A172 (cell line): ENCODE measurements at places on chromosomes 5 and 9.

- no peak for DNase-seq
Measured at GRCh38 chr5:1419476-1420210, 25.6 kb downstream of the SLC6A3 start.

DNA sequence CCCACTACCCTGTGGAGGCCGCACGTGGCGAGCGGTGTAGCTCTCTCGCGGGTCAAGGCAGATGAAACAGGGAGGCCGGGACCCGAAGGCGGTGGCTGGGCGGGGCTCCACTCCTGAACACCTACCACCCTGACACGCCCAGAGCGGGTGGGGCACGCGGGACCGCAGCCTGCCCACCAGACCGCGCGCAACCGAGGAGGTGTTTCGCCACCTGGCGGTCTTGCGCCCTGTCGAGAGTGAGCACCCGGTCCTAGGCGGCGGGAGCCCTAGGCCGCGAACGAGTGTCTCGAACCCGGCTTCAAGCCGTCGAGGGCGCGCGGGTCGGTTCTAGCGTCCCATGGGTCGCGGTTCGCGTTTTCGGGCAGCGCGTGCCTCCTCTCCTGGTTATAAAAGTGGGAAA, 2.2 kb upstream of the EXOSC3 start:
- no peak for DNase-seq

- peak; percentile 43 for DNase-seq
Measured at GRCh38 chr9:112569186-112569585, 82.6 kb downstream of the KIAA1958 start.

GRCh38 chr5:172322028-172322965, 38.7 kb upstream of the UBTD2 start:
- peak; percentile 22 for DNase-seq

DNA sequence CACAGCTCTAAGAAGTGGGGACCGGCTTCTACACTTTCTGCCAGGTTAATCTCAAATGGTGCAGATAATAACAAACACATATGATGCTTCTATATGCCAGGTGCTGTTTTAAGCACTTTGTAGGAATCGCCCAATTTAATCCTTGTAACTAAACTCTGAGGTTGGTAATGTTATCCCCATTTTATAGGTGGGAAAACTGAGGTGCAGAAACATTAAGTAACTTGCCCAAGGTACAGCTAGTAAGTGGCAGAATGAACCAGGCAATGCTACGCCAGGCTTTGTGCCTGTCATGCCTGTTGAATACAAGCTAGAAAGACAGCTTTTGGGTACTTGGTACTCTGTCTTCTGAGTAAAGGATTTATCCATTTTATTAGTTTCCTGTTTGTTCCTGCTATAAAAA, 19.7 kb downstream of the IQGAP2 start:
- DNase-seq, result no peak

- DNase-seq, result no peak
Measured at GRCh38 chr5:54470128-54470527, 14.6 kb downstream of the HSPB3 start.

- peak; percentile 4 for DNase-seq
Measured at GRCh38 chr5:87076931-87077330, 190.8 kb upstream of the RASA1 start.

DNA sequence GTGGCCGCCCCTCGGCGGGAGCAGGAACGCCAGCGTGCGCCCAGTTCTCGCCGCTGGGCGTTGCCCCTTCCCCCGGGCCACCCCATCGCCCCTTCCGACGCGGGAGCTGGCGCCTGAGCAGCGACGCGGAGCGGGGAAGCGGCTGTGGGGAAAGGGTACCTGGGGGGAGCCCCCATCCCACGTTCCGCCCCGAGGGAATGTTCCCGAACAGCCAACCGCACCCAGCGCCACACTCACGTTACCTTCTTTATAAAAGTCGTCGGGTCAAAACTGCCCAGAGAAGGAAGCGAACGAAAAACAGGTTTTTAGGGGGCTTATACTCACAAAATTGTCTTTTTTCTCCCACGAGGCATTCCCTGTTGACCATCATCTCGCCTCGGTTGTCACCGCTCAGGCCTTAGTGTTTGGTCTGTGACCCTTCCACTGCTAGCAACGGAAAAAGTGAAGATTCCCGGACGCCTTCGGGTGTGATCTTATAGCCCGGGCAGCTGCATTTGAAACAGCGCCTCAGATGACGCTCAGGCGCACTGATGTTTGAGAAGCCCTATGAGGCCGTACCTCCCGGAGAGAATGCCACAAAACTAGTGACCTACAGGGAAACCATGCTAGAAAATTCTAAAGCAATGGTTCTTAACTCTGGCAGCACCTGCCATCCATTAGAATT, 475 bp upstream of the GOLM1 start:
- no peak for DNase-seq

DNA sequence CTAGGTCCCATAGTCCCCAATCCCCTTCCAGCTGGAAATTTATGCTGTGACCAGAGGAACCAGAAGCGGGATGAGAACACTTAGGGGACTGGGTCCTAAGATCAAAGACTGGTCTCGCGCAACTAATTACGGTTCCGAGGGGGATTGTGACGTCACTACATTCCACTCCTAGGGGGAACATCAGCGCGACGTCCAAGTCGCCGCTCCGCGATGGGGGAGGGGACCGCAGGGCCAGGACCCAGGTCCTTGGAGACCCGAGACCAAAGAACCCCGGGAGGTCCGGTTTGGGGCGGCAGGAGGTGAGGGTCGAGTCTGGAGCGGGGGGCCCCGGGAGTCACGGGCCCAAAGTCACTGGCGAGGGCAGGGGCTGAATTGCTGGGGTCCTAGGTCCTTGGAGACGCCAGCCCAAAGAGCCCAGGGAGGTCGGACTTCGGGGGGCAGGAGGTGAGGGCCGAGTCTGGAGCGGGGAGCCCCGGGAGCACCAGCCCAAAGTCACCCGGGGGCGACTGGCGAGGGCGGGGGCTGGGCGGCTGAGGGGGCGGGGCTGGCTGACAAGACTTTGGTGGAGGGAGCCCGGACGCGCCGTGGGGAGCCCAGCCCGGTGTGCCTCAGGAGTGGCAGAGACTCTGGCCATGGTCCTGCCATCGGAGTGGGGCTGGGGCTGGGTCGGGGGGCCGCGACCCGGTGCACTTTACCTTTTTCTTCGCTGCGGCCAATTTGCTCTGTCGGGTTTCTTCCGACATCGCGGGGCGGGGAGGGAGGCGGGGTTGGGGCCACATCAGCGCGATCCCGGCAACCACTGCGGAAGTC, at the start of gene GOLGA2:
Gene GOLGA2, minus strand, starts transcription at position 810 of the 810 bp plus-strand sequence. Its CDS starts 31 bp downstream, at position 779.
- peak; percentile 57 for DNase-seq

DNA sequence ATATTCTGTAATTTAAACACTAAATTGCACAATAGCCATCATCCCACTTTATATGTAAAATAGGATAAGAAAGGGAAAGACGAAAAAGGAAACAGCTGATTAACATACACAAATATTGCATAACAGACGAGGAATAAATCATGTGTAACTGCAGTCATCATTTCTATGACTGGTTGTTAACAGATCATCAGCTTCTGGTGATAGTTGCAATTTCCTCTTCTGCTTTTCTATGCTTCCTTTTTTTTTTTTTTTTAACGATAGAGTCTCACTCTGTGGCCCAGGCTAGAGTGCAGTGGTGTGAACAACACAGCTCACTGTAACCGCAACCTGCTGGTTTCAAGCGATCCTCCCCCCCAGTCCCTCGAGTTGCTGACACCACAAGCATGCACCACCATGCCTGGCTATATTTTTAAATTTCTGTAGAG, 22.5 kb upstream of the JAKMIP2 start:
- no peak for DNase-seq

DNA sequence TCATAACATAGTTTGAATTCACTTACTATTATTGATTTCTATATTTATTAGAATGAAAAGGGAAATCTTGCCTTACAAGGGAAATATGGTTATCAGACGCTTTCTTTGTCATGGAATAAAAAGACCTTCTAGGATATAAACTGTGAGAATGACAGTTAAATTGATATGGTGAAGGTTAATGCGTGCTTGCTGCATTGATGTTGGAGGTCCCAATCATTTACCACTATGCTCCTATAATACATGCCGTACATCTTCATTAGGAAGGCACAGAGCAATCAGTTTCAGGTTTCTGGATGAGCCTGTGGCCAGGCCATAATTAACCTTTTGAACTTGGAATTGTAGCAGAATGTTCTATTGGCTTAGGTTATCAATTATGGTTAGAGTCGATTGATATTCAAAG, 201.4 kb upstream of the TLX3 start:
- no peak for DNase-seq

DNA sequence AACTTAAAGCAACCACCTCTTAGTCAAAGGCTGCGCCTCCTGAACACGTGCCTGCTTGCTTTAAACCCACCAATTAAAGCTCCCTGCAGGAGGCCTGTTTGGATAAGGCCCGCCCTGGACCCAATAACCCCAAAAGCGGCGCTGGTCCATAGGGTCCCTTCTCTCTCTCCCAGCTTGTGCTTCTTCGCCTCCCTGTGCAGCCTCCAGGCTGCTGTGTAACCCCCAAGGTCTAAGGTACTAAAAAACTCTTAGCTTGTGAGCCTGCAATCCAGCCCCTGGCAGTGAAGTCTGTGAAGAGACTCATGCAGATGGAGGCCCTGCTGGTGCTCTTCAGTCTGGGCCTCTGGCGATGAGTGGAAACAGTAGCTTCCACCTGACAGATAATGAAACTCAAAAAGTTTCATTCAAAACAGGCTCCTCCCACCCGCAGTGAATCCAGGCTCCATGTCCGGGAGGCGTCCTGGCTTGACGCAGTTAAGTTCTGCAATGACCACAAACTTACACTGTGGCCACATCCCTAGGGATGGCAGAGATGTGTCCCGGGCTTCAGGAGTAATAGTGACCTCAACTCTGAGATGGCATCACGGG, 97.3 kb downstream of the PRRT1B start:
- DNase-seq, result no peak

DNA sequence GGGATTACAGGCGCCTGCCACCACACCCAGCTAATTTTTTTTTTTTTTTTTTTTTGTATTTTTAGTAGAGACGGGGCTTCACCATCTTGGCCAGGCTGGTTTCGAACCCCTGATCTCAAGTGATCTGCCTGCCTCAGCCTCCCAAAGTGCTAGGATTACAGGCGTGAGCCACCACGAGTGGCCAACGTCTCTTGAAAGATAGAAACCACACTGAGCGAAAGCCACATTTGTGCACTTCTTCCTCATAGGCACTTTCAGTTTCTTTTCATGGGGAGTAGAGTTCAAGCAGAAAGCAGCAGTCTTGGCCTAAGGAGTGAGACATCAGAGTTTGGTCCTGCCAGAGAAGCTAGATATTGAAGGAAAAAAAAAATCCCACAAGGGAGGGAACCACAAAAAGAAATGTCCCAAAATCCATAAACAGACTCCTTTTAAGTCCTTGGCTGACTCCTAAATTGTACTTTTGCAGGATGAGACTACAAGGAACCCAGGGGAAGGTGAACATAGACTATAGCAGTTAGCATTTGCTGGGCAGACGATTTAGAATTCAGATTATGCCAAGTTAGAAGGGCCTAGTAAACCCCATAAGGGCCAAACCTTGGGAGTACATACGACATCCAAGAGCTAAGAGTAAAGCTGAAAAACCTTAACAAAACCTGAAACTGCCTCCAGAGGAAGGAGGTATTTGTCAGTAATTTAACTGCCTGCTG, 43.9 kb upstream of the GLIPR2 start:
- DNase-seq, result no peak

GRCh38 chr5:159965031-159965837, 43.7 kb upstream of the TTC1 start:
- peak; percentile 68 for DNase-seq

DNA sequence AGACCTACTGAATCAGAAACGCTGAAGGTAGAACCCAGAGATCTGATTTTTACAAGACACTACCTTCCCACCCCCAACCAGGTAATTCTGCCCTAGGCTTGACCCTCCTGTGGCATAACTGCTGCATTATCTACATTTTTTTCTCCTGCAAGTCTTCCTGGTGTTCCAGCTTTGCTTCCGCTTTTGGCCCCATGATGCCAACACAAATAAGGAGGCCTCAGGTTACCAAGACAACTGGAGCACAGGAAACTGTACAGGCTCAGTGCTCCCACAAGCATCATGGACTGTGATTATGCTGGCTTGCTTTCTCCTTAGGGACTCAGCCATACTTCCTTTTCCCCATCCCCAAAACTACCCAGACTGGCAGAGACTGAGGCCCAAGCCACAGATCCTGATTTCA, 6.6 kb upstream of the MSMP start:
- peak; percentile 42 for DNase-seq

DNA sequence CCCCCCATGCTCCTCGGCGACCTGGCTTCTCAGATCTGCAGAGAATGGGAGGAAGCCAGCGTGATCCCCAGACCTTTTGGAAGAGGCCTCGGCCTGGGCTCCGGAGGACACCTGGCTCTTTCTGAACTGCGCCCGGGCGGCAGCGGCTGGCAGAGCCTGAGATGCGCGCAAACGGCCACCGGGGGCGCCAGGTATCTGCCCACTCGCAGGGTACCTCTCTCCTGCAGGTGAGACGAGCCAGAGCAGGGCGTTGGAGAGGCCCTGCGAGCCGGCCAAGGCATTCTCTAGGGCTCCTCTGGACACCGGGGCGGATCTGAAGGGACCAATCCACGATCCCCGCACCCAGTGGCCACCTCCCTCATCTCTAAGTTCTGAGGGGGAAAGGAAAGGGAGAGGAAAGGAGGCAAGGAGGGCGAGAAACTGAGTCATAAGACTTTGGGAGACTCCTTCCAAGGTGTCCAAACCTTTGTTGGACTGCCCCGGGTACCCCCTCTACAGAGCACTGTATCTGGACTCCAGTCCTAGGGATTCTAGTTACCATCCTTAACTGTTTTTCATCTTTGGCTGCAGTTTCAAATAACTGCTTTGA, 55.0 kb upstream of the SLC46A2 start:
- no peak for DNase-seq
